GM23248 (cell line): ENCODE measurements at places on chromosomes 11 and 22. TPM values are rescaled to one million over a fixed set of nuclear protein-coding genes. Genes with fewer than 3 reads are reported as not detected.
A peak's percentile ranks its signal among the peaks of the same experiment; 100 is the strongest.

DNA sequence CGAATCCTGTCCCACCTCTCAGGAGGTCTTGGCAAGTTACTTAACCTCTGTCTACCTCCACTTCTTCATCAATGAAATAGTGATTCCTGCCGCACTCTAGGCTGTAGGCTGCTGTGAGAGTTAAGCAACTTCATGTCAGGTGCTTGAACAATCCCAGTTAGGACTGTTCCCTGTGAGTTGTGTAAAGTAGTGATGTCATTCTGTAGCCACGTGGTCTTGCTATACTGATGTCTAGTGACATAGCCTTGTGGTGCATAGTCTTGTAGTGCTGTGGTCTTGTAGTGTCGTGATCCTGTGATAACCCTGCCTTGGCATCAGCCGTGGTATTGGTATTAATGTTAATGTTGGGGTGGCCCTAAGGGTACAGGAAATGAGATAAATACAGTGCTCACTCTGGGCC, 30.3 kb upstream of the PRR5 start:
- DNase-seq: peak; percentile 62

GRCh38 chr11:124474779-124475178, 29.3 kb upstream of the OR8B8 start:
- DNase-seq: no peak

DNA sequence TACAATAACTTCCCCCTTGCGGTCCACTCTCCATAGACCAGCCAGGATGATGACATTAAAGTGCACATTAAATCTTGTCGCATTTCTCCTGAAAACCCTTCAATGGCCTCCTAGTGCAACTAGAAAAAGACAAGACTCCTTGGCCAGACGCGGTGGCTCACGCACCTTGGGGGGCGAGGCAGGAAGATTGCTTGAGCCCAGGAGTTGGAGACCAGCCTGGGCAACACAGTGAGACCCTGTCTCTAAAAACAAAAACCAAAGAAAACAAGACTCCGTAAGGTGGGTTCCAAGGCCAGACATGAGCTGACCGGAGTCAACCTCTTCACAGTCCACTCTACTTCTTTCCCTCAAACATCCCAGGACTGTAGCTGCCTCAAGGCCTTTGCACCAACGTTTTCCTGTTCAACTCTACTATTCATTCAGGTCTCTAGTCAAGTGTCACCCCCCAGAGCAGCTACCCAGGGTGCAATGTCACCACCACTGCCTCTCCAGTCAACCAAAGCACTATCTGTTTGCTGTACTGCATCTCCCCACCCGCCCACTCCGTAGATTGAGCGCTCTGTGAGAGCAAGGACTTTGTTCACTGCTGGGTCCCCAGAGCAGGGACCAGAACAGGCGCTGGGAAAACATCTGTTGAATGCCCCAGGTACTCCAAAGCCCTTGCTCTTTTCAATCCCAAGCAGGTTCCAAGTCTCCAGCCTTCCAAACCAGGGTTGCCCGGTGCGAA, 739 bp downstream of the ZMAT5 start:
- DNase-seq: peak; percentile 36

GRCh38 chr11:75811485-75811884, 3.5 kb upstream of the UVRAG start:
- no peak for DNase-seq

DNA sequence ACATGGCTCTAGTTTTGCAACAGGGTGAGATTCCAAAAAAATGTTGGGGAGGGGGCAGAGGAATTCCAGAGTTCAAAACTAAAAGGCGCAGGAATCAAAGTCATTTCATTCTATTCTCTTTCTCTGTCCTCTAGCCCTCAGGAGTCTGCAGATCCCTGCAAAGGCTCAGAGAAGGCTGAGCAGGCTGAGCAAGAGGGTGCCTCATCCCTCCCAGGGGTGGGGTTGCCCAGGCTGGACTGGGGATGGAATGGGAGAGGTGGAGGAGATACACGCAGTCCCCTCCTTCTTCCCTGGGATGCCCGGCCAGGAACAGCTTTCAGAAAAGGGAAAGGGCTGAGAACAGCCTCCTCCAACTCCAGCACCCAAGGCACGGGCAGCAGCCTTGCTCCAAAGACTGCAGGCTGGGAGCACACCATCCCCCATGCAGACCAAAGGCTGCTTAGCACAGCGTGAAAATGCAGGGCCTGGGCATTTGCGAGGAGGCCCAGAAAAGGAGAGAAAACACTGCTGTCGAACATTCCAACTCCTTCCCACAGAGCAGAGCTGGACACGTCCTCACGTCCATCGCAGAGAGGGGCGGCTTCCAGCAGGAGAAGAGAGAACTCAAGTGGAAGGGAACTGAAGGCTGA, 51.8 kb downstream of the MN1 start:
- DNase-seq: peak; percentile 78

GRCh38 chr22:42895541-42895981, 38.5 kb upstream of the ARFGAP3 start:
- no peak for DNase-seq

GRCh38 chr11:132177106-132177505, 806.7 kb downstream of the NTM start:
- DNase-seq: peak; percentile 60

DNA sequence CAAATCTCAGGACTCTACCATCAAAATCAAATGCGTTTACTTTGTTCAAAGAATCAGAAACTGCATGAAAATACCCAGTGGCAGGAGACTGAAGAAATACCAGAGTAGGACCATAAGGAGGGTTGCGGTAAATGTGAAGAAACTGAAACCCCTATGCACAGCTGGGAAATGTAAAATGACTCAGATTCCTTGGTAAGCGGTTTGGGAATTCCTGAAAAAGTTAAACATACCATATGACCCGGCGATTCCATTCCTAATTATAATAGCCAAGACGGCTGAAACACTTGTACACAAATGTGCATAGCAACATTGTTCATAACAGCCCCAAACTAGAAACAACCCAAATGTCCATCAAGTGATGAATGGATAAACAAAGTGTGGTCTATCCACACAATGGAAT, 114.1 kb upstream of the GRAMD1B start:
- DNase-seq: no peak

GRCh38 chr11:64549969-64550368, 41.1 kb upstream of the SLC22A12 start:
- no peak for DNase-seq

GRCh38 chr11:103628121-103628520, 408.3 kb upstream of the DDI1 start:
- no peak for DNase-seq

- peak; percentile 32 for DNase-seq
Observed at GRCh38 chr11:74427384-74427886, 29.2 kb upstream of the PGM2L1 start.

Gene GSTT2B
- total RNA-seq: 5.3 and 8.7 TPM in 2 replicates

Gene TLCD5
- 6.8 and 11.1 TPM in 2 replicates for total RNA-seq

Gene LUZP2
- total RNA-seq: not detected in 2 replicates
